ENCODE measurements at places on chromosomes 16 and 17.
A peak's percentile ranks its signal among the peaks of the same experiment; 100 is the strongest.

DNA sequence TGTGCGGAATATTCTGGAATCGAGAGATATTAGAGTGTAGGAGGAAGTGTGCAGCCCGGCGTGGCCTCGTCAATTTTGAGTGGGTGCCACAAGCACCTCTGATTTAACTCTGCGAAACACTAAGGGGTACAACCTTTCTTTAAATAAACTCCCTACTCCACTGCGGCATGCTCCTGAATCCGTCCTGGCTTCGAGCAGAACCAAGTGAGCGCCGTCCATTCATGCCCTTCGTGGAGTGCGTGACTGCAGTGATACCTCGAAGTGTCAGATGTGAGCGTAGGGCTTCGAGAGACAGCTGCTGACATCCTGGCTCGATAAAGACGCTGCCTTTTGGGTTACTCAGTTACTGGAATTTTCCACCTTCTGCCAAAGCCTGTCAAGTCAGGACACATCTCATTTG lies 128.8 kb downstream of the FOXL1 start:
- ATAC-seq: no peak

- no peak for ATAC-seq
Measured at GRCh38 chr17:40551091-40551878, 14.0 kb downstream of the CCR7 start.

- ATAC-seq: no peak
Measured at GRCh38 chr16:83967838-83968305, at the start of gene NECAB2. Gene NECAB2 (plus strand): TSS chr16:83968244. CDS start chr16:83968649, 405 bp downstream.

DNA sequence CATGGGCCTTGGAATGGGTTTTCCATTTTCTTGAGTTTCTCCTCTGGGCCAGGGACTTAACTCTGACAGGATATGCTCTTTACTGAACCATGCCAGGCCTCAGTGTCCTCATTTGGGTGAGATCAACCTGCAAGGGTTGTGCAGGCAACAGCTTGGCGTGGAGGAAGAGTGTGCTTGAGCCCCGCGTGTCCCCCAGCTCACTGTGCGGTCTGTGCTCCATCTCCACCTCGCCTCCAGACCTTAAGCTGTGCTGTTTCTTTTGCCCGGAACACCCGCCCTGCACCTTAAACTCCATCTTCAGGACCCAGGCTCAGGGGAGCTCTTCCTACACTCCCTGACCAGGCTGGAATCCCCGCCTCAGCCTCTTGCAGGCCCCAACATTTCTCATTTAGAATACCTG lies 9.7 kb downstream of the RUSF1 start:
- no peak for ATAC-seq

GRCh38 chr17:6526362-6527152 lies 29.8 kb downstream of the PITPNM3 start:
- ATAC-seq: no peak

- no peak for ATAC-seq
Measured at GRCh38 chr17:49994085-49995054, 654 bp downstream of the DLX3 start.

- ATAC-seq: no peak
Measured at GRCh38 chr16:19377864-19378263, 39.8 kb upstream of the TMC5 start.

DNA sequence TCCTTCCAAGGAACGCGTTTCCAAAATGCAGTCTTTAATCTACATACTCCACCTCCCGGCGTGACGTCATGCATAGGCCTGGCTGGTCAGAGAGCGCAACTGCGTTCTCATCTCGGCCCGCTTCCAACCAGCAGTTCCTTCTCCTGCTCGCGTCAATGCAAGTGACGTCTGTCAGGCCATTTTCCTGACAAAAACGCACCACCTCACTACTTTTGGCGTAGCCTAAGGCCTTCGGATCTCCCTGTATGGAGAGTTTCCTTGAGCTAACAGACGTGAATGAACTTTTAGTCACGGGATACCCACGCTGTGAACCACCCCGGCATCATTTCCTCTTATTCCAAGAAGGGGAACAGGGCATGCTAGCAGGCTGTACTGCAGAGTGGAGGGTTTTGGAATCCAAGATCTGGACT lies 25.0 kb downstream of the TEX14 start:
- peak; percentile 74 for ATAC-seq

- ATAC-seq: no peak
Measured at GRCh38 chr17:82817947-82818346, 21.9 kb downstream of the ZNF750 start.

GRCh38 chr16:66568355-66568754 lies 2.1 kb downstream of the CMTM1 start:
- no peak for ATAC-seq

DNA sequence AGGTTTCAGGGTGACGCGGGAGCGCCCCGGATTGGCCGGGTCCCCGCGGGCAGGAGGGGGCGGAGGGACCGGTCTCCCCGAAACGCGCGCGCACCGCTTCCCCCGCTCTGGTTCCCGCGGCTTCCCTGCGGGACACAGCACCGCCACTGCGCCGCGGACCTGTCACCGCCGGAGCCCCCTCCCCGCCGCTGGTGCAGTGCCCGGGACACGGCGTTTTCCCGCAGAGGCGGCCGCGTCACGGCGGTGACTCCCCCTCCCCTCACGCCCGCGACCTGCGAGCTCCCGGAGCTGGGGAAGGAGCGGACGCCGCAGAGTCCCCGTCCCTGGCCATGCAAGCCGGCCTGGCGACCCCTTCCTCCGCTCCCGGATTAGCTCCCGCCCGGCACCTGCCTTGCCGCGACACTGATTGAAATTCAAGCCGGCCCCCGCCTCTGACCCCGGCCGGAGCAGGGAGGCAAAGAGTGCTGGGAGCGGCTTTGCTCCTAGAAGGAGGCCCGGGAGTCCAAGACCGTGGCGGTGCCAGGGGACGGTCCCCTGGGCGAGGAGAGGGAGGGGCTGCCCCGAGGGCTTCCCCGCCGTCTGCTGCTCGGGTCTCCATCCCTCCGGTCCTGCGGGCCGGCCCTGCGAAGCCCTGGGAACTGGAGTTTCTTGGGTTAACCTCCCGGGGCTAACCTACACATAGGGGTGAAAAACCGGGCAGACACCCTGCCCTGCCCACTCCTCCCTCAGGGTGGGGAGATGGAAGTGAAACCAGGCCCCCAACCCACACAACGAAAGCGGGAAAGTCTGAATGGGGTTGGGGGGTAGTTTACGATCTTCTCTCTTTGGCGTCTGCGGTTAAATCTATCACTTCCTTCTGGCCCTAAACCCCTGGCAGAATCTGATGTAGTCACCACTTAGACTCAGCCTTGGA lies 1.0 kb downstream of the RHBDL3 start:
- peak; percentile 40 for ATAC-seq

GRCh38 chr16:56400458-56400857 lies 24.9 kb downstream of the AMFR start:
- ATAC-seq: no peak

GRCh38 chr16:19418200-19418599 lies 517 bp downstream of the TMC5 start:
- no peak for ATAC-seq

- ATAC-seq: no peak
Measured at GRCh38 chr16:77881355-77882030, 93.1 kb downstream of the VAT1L start.

DNA sequence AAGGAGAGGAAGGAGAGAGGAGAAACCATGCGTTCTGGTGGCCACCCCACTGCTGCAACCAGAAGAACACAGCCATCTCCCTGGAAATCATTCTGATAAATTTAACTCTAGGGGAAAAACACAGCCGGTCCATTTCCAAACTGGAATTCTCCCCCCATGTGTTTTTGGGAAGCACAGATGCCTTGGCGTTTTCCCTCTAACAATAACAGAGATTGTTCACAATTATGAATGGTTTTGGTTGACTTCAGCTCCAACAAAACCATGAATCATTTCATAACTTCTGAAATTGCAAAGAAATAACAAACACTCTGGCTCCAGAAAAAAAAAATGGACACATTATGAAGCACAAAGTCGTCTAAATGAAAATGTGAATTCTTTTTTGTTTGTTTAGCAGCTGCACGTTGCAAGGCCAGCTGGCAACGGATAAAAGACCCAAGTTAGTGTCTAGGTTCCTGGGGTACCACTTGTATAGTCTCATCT lies 46.2 kb downstream of the GNAO1 start:
- ATAC-seq: no peak

All from activated T-helper 17 cell treated with anti-CD3 and anti-CD28 coated beads, Interleukin-2, amount 50 U/mL, for 72 hours (primary cell).